ENCODE measurements at places on chromosomes 16 and 17.
A peak's percentile ranks its signal among the peaks of the same experiment; 100 is the strongest.

- no peak for DNase-seq
Observed at GRCh38 chr17:6477831-6478383, 33.7 kb downstream of the PIMREG start.

GRCh38 chr16:53775106-53775820, 71.3 kb downstream of the FTO start:
- no peak for DNase-seq

DNA sequence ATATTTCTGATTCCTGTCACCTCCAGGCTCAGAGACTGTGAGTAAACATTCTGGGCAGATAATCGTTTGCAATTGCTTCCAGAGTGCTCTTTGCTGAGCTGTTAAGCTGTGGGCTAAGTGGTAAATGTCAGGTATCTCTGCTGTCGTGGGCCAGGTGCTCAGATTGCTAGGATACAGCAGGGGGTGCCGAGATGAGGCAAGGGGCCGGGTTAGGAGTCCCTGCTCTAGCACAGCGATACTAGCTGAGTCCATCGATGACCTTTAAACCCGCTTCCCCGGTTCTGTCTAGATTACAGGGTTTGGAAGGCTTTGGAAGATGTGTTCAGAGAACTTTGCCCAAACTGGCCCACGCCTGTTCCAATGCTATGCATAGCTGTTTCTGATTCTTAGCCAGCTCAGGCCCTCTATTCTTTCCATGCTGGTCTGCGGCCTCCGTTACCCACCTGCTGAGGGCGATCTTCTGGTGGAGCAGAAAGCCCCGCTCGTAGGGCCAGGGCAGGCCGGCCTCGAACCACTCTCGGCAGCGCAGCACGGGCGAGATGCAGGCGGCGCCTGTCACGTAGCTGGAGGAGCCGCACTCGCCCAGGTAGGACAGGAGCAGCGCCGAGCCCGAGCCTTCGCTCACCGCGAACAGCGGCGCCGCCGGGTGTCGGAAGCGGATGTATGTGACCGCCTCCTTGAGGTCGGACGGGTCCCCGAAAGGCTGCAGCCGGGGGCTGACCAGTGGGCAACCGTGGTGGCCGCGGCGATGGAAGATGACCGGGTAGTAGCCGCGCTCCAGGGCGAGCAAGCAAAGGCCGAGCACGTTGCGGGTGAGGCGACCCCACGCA, 979 bp downstream of the ABHD15 start:
- DNase-seq: peak; percentile 81

DNA sequence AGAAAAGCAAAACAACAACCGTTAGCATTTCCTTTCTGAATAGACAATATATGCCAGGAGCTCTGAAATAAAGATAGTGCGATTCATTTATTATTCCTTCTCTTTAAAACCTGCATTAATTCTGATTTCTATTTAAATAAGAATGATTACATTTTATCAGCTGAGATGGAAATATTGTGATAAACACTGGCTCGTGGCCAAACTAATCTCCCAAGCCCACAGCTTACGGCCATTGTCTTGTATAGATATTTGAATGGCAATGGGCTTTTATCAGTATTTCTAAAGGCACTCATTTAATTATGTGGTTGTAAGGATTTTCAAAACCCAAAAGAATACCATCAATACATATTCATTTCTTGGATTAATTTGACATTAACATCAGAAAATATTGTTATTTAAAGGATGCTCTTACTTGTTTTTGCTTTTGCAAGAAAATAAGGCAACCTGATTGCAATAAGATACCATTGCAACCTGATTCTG, 123.7 kb upstream of the IRX5 start:
- no peak for DNase-seq

GRCh38 chr17:36501351-36501750, 14.9 kb downstream of the ZNHIT3 start:
- DNase-seq: no peak

DNA sequence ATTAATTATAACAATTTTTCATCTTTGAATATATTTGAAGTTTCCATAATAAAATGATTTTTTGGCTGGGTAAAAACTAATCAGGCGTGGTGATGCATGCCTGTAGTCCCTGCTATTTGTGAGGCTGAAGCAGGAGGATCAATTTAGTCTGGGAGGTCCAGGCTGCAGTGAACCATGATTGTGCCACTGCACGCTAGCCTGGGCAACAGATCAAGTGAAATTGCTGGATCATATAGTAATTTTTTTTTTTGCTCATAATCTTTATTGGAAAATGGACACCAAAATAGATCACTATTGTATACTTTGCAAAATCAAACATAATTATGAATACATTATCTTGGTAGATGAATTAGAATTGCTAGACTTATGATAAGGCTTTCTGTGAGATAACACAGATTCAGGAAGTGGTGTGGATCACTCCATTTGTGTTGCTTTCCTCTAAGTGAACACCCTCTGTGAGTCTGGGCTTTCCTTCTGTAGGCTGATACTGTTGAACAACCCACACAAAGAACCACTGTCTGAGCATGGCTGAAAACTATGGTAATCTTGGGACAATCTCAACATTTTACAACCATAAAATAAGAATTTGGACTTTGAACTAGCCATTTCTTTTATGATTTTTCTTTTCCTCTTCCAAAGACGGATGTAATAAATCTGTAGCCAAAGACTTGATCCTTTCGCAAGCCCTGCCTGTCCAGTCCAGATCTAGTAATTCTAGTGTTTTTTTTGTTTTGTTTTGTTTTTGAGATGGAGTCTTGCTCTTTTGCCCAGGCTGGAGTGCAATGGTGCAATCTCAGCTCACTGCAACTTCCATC, 5.6 kb upstream of the ST3GAL2 start:
- DNase-seq: no peak

DNA sequence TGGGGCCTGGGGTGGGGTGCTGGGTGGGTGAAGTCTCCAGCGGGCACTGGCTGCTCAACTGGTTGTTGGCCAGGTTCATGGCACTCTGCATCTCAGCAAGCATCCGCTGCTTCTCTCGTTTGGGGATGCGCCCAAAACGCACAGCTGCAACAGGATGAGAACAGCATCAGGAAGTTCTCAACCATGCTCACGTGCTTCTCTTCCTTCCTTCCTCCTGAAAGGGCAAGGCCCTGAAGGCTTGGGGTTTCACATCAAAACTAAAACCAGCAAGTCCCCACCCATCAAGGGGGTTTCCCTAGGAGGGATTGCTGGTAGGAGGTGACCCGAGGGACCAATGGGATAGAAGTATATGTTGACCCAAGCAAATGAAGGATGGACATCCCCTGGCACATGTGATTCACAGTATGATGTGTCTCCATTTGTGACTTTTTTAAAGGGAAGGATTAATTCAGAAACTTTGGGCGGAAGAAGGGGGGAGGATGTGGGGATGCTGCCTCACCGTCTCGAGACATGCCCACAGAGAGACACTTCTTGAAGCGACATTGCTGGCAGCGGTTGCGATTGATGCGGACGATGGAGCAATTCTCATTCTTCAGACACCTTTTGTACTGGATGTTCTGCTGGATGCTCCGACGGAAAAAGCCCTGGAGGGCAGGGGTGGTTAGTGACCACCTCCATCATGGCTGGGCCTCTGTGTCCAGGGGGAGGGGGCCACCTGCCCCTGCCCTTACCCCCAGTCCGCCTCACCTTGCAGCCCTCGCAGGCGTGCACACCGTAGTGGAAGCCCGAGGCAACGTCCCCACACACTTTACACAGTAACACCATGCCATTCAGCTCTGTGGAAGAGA, 4.2 kb downstream of the NR1D1 start:
- DNase-seq: peak; percentile 96

DNA sequence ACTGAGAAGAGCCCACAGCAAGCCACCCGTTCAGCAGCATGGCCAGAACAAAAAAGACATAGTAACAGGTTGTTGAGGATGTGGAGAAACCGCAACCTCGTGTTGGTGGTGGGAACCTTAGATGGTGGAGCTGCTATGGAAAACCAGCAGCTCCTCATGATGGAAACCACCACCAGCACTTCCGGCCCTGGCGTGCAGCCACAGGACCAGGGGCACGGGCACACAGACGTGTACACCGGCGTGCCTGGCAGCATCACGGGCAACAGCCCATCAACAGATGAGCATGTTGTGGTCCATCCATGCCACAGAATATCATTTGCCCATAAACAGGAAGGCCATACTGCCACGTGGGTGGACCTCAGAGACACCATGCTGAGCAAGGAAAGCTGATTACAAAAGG, 11.9 kb downstream of the CTU2 start:
- DNase-seq: no peak

GRCh38 chr17:77332981-77333685, 192.4 kb downstream of the SEC14L1 start:
- peak; percentile 60 for DNase-seq

DNA sequence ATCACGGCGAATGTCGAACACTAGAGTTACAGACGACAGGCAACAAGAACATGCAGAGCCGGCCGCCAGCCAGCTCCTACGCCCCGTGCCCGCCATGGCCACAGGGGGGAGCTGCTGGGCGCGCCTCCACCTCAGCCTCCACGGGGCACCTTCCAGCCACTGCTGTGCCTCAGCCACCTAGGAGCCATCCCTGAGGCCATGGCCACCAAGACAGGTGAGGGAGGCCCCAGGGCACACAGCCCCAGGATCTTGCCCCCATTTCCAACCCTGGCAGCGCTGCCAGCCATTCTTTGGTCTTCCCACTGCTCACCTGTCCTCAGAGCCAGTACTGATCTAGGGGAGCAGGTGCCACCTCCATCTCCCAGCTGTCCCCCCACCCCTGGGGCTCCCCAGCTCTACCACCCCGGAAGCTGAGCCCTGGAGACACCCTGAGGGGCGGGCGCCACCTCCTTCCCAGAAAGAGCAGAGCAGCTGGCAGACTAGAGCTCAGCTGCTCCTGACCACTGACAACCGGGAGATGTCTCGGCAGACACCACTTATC, 11.8 kb downstream of the GNPTG start:
- DNase-seq: peak; percentile 79

GRCh38 chr16:89043636-89044417, 49.8 kb upstream of the ACSF3 start:
- DNase-seq: no peak

- no peak for DNase-seq
Observed at GRCh38 chr17:76151896-76152454, 10.9 kb upstream of the FOXJ1 start.

DNA sequence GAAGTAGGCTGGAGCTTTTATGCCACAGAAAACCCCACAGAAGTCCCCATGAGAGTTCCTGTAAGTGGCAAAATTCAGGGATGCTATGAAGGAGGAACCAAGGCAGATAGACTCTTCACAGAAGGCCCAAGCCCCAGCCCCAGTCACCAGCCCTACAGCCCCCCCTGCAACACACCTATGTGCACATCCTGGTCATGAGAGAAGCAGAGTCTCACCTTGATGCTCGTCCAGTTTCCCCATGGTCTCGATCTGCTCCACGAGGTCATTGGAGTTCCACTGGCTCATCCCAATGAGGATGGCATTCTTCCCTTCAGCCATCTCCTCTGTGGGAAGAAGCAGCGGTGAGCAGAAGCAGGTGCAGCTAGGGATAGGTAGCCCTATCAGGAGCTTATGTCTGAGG, 31.2 kb downstream of the PITPNM3 start:
- no peak for DNase-seq

DNA sequence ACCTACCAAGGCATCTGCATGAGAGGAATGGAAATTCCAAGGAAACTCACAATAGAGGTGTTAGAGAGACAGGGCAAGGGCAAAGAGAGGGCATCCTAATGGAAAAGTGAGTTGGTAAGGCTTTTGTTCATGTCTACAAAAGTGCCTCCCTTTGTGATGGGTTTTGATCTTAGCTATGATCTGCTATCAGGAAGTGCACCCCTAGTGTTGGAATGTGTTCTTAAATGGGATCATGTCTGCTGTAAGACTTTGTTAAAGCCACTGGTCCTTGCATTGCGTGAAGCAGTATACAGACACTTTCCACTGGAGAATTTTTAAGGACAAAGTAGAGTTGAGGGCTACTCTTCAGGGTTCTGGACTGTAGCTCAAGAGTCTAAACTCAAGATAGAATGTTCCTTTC, 92.0 kb downstream of the MAP2K6 start:
- no peak for DNase-seq

- DNase-seq: no peak
Observed at GRCh38 chr17:37642681-37643080, 565 bp downstream of the DDX52 start.

DNA sequence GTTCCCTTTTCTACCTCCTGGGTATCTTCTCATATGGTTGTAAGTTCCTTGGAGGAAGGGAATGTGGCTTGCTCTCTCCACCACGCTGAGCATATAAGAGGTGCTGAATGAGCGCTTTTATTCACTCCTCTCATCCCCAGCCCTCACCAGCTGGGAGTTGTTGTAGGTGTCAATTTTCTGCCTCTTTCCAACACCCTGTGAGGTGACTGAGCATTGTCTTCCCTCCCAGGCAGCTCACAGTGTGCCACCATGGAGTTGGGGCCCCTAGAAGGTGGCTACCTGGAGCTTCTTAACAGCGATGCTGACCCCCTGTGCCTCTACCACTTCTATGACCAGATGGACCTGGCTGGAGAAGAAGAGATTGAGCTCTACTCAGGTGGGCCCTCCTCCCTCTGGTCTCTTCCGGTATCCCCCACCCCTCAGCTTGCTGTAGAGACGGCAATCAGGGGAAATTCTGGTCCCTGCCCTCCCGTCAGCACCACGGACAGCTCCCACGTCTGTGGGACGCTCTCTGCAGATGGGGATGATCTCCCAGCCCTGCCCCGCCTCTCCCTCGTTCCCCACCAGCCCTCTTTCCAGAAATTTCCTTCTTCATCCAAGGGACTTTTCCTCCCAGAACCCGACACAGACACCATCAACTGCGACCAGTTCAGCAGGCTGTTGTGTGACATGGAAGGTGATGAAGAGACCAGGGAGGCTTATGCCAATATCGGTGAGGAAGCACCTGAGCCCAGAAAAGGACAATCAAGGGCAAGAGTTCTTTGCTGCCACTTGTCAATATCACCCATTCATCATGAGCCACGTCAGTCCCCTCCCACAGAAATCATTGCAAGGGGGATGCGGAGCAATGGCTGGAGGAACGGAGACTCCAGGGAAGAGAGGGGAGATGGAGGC, 18.3 kb downstream of the CIITA start:
- no peak for DNase-seq

DNA sequence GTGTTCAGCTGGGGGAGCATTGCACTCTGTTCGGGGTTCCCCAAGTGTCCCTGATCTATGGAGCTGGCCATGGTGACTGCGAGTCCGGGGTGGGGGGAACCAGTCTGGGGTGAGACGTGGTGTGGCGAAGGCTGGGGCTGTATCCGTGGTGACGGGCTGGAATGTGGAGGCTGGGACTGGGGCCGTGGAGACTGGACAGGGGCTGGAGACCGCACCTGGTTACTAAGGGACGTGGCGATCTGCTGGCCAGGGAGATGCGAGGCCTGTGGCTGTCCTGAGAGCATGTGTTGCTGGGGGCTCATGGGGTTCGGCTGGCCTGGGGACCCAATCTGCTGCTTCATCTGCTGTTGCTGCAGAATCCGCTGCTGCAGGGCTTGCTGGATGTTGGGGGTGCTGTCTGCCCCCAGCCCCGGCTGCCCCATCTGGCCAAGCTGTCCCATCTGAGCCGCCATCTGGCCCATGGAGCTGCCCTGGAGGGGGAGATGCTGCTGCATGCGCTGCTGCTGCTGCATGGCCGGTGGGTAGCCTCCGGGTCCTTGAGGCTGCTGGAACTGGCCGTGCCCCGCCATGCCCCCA, 10.6 kb upstream of the TRAP1 start:
- DNase-seq: no peak

GRCh38 chr16:88886845-88887521, 20.5 kb upstream of the PABPN1L start:
- DNase-seq: no peak

GRCh38 chr17:37510056-37510455, 20.4 kb downstream of the DUSP14 start:
- no peak for DNase-seq

- no peak for DNase-seq
Observed at GRCh38 chr16:54204756-54205155, 81.8 kb downstream of the IRX3 start.

- no peak for DNase-seq
Observed at GRCh38 chr17:56373981-56374833, 219.3 kb upstream of the NOG start.
